ENCODE measurements at places on chromosomes 6 and 20.

GRCh38 chr6:147022041-147022440 is 182.2 kb upstream of the STXBP5 start:
- no peak for DNase-seq
- H3K4me1 ChIP-seq, result no peaks in the 10 kb centered on the region
- no peaks in the 10 kb centered on the region for H3K36me3 ChIP-seq
- H3K27me3 ChIP-seq, result no peaks in the 10 kb centered on the region
- no peak overlapping the region for H3K4me3 ChIP-seq

- no peaks in the 10 kb centered on the region for H3K4me1 ChIP-seq
- H3K4me3 ChIP-seq, result no peak overlapping the region
Observed at GRCh38 chr6:15952231-15953151, 176.4 kb upstream of the MYLIP start.

- H3K4me3 ChIP-seq, result no peak overlapping the region
- H3K36me3 ChIP-seq, result no peaks in the 10 kb centered on the region
- H3K27me3 ChIP-seq, result no peaks in the 10 kb centered on the region
- no peak overlapping the region for H3K27ac ChIP-seq
- DNase-seq, result no peak
- no peaks in the 10 kb centered on the region for H3K4me1 ChIP-seq
Observed at GRCh38 chr6:140083375-140083774, 708.9 kb upstream of the CITED2 start.

GRCh38 chr6:46704562-46704961 is 16.9 kb downstream of the TDRD6 start:
- H3K27me3 ChIP-seq, result no peaks in the 10 kb centered on the region
- no peak overlapping the region for H3K4me3 ChIP-seq
- no peak overlapping the region for H3K27ac ChIP-seq
- no peaks in the 10 kb centered on the region for H3K4me1 ChIP-seq

- H3K27ac ChIP-seq, result no peak overlapping the region
- no peaks in the 10 kb centered on the region for H3K27me3 ChIP-seq
- H3K4me3 ChIP-seq, result no peak overlapping the region
- DNase-seq, result no peak
- peaks cover 25% of the 10 kb centered on the region for H3K4me1 ChIP-seq
- no peaks in the 10 kb centered on the region for H3K36me3 ChIP-seq
Observed at GRCh38 chr6:25453288-25453687, 174.1 kb downstream of the CARMIL1 start.

- H3K4me1 ChIP-seq, result peaks cover 2% of the 10 kb centered on the region
- no peaks in the 10 kb centered on the region for H3K36me3 ChIP-seq
- peak overlapping the region; percentile 7 for H3K4me3 ChIP-seq
- no peak for DNase-seq
Observed at GRCh38 chr6:157669747-157670216, 153.3 kb upstream of the SNX9 start.

DNA sequence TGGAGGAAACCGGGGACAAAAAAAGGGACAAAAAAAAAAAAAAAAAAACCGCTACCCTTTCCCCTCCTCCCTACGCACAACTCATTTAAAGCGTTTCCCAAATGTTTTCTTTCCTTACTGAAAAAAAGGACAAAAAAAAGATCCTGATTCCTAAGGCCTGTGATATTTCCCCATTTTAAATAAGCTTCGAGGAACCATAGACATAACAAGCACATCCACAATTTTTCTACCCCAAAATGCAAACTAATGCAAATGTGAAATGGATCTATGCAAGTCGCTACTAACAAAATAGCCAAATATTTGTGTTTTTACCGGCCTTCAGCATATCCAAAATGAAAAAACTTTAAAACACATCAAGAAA is 1.4 kb upstream of the ZNF217 start:
- H3K4me1 ChIP-seq, result peaks cover 24% of the 10 kb centered on the region
- no peak for DNase-seq
- no peak overlapping the region for H3K27ac ChIP-seq
- no peak overlapping the region for H3K4me3 ChIP-seq
- no peaks in the 10 kb centered on the region for H3K36me3 ChIP-seq
- no peaks in the 10 kb centered on the region for H3K27me3 ChIP-seq

DNA sequence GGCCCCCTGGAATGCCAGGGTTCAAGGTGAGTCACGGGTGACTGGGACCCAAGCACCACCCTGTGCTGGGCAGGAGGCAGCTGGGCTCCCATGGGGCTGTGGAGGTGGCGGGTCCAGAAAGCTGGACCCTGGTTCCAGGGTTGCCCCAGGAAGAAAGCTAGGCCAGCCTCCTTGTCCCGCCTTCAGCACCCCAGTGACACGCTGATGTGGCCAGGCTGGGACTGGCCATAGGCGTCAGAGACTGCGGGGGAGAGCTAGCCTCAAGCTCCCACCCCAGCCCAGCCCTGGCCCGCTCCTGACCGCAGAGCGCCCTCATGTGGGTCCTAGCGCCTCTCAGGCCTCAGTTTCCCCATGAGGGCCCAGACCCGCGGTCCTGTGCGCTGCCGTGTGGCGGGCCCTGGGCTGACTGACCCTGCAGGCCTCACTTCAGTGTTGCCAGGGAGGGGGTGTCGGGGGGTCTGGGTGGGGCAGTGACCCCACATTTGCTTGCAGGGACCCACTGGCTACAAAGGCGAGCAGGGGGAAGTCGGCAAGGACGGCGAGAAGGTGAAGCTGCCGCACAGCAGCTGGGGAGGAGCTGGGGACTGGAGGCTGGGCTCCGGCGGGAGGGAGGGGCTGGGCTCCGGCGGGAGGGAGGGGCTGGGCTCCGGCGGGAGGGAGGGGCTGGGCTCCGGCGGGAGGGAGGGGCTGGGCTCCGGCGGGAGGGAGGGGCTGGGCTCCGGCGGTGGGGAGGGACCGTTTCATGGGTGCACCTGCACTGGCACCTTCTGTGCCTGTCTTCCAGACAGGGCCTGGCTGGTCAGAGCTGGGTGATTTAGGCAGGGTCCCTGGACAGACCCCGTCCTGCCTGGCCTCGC is 7.9 kb downstream of the COL9A3 start:
- no peak overlapping the region for H3K4me3 ChIP-seq
- peak overlapping the region; percentile 4 for H3K27ac ChIP-seq
- DNase-seq, result no peak

DNA sequence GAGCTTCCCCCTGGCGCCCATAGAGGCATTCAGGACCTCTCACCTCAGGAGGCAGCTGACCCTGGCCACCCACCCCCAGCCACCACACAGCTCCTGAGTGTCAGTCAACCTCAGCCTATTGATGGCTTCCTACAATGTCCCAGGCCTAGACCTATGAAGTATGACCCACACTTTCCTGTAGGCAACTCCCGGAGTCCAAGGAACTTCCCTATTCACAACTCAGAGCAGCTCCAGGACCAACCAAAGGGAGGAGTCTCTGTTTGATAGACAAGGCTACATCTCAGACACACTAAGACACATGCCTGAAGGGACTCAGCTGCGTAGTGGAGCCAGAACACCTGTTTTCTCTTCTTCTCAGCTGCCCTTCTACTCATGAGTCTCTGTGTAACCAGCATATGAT is 169.1 kb downstream of the MAFB start:
- H3K27ac ChIP-seq, result no peak overlapping the region
- no peak for DNase-seq
- no peak overlapping the region for H3K4me3 ChIP-seq
- no peaks in the 10 kb centered on the region for H3K36me3 ChIP-seq

DNA sequence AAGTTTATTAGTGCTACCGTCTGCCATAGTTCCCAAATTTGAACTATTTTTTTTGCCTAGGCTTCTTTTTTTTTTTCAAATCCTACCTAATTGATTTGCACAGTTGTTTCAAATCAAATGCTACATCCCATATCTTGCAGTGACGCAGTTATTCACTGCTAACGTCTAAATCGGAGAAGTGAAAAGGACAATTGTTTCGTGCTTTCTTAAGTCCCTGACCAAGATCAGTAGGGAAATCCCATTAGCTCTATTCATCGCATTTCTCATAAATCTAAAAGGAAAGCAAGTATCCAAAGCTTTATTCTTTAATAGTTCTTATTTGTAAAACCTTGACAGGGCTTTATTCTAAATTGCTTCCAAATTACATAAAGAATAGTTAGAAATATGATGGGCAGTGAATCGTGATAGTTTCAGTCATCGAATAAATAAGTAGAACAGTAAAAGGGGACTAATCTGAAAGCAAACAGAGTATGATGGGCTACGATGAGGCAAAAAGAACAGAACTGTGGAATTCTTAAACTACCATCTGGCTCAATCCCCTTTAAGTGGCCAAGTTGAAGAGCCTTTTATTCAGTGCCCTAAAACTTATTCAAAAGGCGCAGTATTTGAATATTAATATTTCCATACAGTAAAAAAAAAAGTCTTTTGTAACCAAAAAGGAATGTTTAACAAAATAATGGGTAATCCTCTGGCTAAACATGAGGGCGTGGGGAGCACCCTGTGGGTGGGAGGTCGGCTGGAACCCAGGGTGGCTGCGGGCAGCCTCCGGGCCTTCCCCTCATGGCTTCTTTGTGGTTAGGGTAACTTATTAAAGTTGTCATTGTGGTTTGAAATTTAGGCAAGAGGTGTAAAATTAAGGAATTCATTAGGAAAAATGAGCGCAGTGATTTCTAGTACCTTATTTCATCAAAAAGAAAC is 3.0 kb upstream of the ARID1B start:
- peaks cover 11% of the 10 kb centered on the region for H3K4me1 ChIP-seq
- no peak overlapping the region for H3K4me3 ChIP-seq
- H3K27me3 ChIP-seq, result no peaks in the 10 kb centered on the region
- no peaks in the 10 kb centered on the region for H3K36me3 ChIP-seq
- H3K27ac ChIP-seq, result no peak overlapping the region
